ENCODE measurements at places on chromosomes 3 and 15.
A peak's percentile ranks its signal among the peaks of the same experiment; 100 is the strongest.

GRCh38 chr3:48560648-48561018 is 2.9 kb downstream of the UCN2 start:
- no peak for DNase-seq

GRCh38 chr15:74955017-74955416 is 1.6 kb downstream of the RPP25 start:
- no peak for DNase-seq

- DNase-seq: no peak
Measured at GRCh38 chr3:73225146-73225855, 163.8 kb downstream of the EBLN2 start.

- DNase-seq: no peak
Measured at GRCh38 chr3:177715980-177716379, 518.7 kb upstream of the TBL1XR1 start.

DNA sequence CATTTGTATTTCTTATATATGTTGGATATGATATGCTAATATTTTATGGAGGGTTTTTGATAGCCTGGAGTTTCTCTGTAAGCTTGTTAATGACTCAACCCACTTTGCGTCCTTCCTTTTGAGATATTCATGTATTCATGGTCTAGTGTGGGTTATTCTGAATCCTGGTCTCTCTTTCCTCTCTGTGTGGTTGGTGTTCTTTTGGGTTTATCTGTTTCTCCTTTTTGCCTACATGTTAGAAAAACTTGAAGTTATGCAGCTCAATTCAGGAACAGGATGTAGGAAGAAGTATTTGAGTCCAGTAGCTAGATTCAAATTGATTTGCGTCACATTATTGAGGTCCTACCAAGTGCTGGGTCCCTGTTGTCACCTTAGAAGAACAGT is 28.1 kb downstream of the CMTM7 start:
- no peak for DNase-seq

- no peak for DNase-seq
Measured at GRCh38 chr15:63194880-63195568, 5.6 kb downstream of the RAB8B start.

DNA sequence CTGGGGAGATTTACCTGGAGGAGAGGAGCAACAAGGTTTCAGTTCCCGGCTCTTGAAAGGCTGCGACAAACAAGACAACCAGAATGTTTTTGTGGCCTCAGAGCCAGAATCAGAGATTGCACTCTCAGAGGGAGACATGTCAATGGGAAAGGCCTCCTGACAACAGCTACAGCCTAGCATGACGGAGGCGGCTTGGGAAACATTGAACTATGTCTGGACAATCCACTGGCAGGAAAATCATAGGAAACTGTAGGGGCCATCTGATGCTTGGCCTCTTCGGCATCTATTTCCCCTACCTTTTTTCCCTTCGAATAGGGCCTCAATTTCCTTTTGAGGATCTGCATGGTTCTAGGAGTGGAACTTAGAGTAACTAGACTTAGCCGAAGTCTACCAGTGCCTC is 13.2 kb upstream of the PTPN23 start:
- DNase-seq: no peak

GRCh38 chr15:32694222-32694983 is 23.4 kb upstream of the GREM1 start:
- no peak for DNase-seq

- DNase-seq: no peak
Measured at GRCh38 chr15:55118344-55118870, 78.3 kb downstream of the RSL24D1 start.

DNA sequence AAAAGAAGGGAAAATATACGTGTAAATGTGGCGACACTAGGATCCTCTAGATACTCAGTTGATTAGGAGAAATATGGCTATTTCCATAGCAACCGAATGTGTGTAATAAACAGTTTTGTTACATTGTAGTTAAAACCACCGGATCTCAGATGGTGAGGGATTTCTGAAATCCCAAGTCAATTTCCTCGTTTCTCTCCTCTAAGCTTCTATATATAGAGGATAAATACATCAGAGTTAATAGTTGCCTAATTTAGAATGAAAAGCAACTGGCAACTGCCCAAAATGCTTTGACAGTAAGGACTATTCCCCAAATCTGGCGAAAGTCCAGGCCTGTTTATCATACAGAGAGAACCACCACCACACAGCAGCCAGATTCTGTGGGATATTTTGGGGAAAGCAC is 112.6 kb downstream of the GABRB3 start:
- DNase-seq: no peak

- DNase-seq: no peak
Measured at GRCh38 chr3:188798556-188799145, 373.1 kb upstream of the TPRG1 start.

- no peak for DNase-seq
Measured at GRCh38 chr15:57183614-57184344, 192.5 kb upstream of the CGNL1 start.

GRCh38 chr3:172261054-172261453 is 187.2 kb downstream of the GHSR start:
- no peak for DNase-seq

DNA sequence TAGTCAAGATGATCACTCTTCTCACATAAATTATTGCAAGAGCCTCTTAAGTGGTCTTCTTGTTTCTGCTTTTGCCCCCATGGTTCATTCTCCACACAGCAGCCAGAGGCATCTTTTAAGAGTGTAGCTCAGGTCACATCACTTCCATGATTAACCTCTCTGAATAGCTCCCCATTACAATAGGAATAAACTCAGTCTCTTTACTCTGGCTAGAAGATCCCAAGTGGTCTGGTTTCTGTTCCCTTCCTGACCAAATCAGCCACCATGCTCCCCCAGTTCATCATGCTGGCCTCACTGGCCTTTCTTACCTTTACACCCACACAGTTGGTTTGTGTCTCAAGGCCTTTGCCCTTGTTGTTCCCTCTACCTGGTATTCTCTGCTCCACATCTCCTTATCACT is 8.2 kb downstream of the HHATL start:
- no peak for DNase-seq

DNA sequence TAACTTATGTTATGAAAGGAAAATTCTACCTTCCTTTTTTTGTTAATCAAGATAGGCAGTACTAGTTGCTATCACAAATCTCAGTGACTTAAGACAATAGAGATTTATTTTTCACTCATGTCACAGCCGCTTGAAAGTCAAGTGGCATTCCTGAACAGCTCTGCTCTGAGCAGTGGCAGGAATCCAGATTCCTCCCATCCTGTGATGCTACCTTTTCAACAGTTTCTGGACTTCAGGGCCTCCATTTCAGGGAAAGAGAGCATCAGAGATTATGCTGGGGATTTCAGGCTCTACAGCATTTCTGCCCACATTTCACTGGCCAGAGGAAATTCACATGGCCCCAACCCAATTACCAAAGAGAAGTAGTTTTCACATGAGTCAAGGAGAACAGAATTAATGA is 83.4 kb downstream of the IL1RAP start:
- no peak for DNase-seq

- no peak for DNase-seq
Measured at GRCh38 chr15:95563634-95564033, 766.9 kb upstream of the NR2F2 start.

DNA sequence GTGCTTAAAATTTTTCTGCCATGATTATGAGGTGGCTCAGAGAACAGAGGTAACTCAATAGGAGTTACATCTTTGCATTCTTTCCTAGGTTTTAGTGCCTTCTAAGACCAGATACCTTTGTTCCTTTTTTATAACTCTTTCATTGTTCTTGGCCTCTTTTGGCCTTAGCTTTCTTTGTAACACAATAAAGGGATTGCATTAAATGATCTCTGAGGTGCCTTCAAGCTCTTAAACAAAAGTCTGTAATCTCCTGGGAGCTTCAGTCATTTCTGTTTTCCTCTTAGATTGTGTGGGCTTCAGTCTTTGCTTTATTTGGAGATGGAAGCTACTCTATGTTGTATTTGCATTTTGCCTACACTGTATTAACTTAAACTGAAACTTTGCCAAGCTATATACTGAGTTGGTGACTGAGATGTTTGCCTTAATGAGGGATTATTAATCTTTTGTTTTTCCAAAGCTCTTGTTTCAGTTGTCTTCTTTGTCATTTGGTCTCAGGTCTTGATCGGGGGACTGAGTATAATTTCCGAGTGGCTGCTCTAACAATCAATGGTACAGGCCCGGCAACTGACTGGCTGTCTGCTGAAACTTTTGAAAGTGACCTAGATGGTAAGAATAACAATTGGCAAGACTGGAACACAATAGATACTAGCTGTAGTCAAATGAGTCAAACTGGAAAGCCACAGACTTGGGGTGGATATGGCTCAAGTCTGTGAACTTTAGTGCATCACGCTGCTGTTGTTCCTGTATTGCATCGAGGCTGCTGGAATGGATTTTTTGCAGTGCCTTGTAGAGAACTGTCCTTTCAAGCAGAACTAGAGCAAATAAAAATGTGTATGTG is 110.3 kb downstream of the HCN4 start:
- peak; percentile 4 for DNase-seq

GRCh38 chr3:54709785-54710184 is 218.1 kb downstream of the LRTM1 start:
- no peak for DNase-seq

- DNase-seq: no peak
Measured at GRCh38 chr3:187888701-187889100, 143.4 kb upstream of the BCL6 start.

DNA sequence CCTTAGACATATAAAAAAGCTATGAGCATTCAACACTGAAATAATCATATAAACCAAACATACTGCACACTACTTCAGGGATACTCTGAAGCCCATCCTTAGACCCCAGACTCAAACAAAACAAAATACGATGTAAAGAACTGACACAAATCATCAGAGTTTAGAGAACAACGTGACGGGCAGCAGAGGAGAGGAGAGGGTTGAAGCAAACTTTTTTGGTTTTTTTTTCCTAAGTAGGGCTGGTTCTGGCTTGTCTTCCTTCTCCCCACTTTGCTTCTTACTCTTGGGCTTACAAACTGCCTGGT is 34.7 kb downstream of the GAP43 start:
- no peak for DNase-seq

GRCh38 chr15:29034151-29034550 is 148.4 kb downstream of the APBA2 start:
- no peak for DNase-seq

DNA sequence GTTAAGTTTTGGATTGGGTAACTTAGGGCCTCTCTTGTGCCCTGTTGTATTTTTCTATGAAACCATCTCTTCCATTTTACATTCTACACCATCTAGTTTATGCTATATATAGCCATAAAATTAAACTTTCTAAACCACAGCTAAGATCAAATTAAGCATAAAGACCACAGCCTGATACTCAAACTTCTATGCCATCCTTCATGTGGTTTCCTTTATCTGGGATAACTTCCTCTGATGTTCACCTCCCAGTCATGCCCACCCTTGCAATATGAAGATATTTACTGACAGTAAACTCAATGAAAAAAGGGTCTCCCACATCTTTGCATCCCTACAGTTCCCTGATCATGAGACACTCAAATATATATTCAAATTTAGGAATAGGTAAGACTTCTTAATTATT is 4.2 kb downstream of the SELENOK start:
- no peak for DNase-seq

DNA sequence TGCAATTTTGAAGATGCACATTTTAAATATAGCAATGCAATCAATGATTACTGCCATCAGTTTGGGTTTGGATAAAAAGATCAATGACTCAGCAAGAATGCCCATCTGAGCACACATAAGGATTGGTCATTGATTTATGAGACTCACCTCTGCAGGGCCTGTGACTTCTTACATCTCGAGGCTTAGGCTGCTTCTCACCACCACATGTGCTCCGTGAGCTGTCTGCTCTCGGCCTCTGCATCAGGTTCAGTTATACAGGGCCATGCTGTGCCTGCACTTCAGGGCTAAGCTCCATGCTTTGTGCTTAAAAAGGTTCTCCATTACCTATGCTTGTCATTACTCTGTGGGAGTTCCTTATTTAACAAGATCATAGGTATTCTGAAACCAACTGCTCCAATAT is 887.5 kb downstream of the DIPK2A start:
- DNase-seq: no peak

- no peak for DNase-seq
Measured at GRCh38 chr3:139481116-139481515, 4.8 kb upstream of the RBP2 start.

DNA sequence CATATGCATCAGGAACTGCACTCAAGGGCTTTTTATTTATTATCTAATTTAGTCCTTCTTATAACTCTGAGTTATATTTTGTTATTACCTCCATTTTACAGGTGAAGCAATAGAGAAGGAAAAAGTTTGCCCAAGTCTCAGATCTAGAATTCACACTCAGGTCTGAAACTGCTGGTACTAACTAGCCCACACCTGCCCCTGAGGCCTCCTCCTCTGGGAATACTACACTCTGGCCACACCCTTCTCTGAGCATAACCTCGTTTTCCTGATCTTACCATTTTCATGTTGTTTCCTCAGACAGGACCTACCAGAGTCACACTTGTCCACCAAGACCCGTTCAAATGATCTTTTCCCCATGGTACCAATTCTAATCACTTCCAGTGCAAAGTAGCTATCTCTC is 94.1 kb upstream of the CHRM5 start:
- no peak for DNase-seq

DNA sequence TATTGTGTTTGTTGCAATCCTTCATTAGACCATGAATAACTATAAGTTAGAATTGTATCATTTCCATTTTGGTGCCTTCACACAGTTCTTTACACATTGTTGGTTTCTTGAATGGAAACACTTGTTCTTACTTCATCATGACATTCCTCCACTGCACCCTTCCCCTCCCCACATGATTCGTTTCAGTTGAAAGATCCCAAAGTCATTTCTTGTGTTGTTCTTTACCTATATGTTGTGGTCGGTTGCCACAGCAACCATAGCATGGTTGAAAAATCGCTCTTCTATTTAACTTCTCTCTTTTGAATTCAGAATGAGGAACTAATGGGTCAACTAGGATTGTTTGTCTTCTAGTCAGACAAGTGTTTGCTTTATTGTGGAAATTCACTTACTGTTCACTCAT is 103.3 kb downstream of the IL1RAP start:
- peak; percentile 52 for DNase-seq

- DNase-seq: no peak
Measured at GRCh38 chr3:69690-70089, 126.9 kb upstream of the CHL1 start.

DNA sequence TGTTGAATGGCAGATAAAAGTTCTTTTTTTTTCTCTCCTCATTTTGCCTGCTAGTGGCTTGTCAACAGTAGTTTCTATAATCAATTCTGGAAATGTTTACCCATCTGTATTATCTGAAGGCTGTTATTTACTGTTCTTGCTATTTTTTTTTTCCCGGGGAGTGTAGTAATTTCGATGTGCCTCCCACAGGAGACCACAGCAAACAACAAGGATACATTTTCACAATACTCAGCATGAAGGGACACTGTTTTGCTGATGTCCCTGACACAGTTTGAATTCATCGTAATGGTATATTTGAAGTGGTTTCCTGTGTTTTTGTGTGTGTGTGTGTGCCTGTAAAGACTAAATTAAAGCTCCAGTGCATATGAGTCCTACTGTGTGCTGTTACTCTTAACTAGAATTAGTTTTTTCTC is 92.1 kb upstream of the ICE2 start:
- DNase-seq: no peak

- DNase-seq: no peak
Measured at GRCh38 chr3:143924522-143925285, 46.9 kb upstream of the DIPK2A start.
